ENCODE measurements at places on chromosomes 12 and 14.
A peak's percentile ranks its signal among the peaks of the same experiment; 100 is the strongest.

- DNase-seq, result no peak
Observed at GRCh38 chr12:3160081-3160480, 82.9 kb downstream of the TSPAN9 start.

DNA sequence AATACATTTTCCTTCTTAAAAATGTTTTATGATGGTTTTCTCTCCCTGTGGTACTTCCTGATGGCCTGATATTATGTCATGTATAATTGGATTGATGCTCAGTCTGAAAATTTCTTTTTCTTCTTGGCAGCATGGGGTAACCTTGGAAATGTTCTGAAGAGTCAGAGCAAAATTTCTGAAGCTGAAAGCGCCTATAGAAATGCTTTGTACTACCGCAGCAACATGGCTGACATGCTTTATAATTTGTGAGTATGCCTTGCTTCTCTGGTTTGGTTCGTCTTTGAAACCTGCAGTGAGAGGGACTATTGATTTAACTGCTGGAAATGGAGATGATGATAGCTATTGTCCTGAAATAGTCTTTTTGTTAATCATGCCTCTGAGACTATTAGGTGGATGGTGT, 243.6 kb downstream of the TMTC2 start:
- DNase-seq, result no peak

- no peak for DNase-seq
Observed at GRCh38 chr12:2049604-2050540, 2.9 kb upstream of the CACNA1C start.

GRCh38 chr14:101716077-101716950, 45.2 kb upstream of the PPP2R5C start:
- no peak for DNase-seq

GRCh38 chr12:3150931-3151835, 74.0 kb downstream of the TSPAN9 start:
- DNase-seq, result no peak

GRCh38 chr12:122560138-122560537, 33.1 kb downstream of the KNTC1 start:
- DNase-seq, result no peak

DNA sequence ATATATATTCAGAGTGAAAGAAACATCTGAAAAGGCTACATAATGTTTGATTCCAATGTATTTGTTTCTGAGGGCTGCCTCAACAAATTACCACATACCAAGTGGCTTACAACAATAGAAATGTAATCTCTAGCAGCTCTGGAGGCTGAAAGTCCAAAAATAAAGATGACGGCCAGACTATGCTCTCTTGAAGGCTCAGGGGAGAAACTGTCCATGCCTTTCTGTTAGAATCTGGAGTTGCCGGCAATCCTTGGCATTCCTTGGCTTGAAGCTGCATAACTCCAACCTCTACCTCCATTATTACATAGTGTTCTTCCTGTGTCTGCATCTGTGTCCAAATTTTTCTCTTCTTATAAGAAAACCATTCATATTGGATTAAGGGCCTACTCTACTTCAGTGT, 68.1 kb upstream of the PLEKHG7 start:
- no peak for DNase-seq

DNA sequence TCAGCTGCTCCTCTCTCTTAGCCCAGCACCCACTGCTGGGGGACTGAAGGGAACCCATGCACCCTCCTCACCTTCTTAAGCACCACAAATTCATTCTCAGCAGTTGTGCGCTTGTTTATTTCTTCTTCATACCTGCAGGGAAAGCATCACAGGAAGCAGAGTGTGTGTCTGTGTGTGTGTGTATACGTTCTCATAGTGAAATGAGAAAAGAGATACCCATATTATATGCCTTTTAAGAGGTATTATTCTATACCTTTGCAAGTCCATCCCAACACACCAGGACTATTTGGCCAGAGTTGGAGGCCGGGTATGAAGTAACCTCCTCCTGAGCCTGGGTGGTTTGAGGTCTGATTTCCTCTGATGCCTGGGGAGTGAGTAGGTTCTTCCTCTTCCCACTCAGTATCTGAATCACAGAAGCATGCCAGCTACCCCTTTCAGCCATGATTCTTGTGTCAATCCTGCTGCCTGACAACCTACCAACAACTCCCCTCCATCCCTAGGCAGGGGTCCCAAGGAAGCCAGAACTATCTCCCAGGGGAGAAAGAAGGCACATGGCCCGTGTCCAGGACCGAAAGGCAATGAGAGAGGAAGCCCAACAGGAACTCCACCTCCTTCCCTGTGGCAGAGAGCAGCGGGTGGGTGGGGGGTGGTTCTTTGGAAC, 3.0 kb downstream of the KRT73 start:
- DNase-seq, result peak; percentile 36

DNA sequence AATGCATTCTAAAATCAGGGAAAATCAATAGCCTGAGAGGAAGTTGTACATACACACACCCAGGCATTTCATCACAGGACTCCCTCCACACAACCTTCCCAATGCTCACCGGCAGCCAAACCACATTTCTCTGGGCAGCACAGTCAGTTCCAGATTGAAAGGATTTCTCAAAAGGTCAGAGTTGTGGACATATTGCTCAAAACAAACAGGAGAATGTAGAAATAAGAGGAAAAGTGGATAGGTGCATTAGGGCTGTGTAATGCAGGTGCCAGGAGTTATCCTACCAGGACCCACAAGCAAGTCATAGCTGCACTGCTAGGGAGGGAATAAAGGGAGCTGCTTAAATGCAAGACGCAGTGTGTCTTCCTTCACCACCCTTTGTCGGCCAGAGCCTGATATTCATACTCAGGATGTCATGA, 62.9 kb downstream of the GCH1 start:
- DNase-seq, result no peak

DNA sequence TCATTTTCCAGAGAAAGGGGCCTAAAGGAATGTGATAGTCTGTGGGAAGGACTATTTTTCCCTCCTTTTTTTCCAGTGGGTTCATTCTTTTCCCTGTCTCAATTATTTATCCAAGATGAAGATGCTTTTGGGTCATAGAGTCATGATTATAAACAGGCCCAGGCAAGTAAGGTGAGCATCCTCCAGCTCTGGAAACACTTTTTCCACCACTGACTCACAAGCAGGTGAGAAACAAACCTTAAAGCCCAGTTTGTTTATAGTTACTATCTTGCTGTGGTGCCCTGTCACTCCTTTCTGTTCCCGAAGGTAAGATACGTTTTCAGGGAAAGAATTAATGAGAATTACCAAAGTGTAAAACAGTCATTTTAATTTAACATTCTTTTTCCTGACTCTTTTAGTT, 107.7 kb upstream of the IFNG-AS1 start:
- DNase-seq, result no peak

- no peak for DNase-seq
Observed at GRCh38 chr12:1844661-1845409, 24.5 kb downstream of the LRTM2 start.

- no peak for DNase-seq
Observed at GRCh38 chr12:77679686-77680085, 151.0 kb upstream of the NAV3 start.

- no peak for DNase-seq
Observed at GRCh38 chr12:90672081-90672480, 282.9 kb downstream of the CCER1 start.

- no peak for DNase-seq
Observed at GRCh38 chr14:70663707-70664179, 22.0 kb downstream of the TTC9 start.

- DNase-seq, result no peak
Observed at GRCh38 chr14:64688811-64689281, 15.4 kb upstream of the PLEKHG3 start.
